ENCODE measurements at places on chromosomes 3 and 15.

DNA sequence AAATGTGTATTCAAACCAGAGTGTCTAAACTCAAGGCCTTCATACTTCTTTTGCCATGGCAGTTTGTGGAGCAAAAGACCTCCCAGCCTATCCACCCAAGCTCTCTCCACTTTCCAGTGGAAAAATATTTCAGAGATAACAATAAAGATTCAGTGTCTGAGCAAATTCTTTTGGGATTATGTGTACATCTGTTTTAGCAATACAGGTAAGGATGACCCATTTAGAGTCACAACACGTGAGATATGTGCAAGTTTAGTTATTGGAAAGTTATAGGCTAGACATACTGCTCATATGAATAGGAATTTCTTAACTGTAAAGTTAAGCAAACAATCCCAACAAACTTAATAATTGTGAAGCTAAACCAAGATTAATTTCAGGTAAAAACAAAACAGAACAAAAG, 174.5 kb upstream of the LRIG1 start:
- DNase-seq = no peak

- no peak for DNase-seq
Measured at GRCh38 chr3:72204452-72204851, 419.5 kb upstream of the PROK2 start.

DNA sequence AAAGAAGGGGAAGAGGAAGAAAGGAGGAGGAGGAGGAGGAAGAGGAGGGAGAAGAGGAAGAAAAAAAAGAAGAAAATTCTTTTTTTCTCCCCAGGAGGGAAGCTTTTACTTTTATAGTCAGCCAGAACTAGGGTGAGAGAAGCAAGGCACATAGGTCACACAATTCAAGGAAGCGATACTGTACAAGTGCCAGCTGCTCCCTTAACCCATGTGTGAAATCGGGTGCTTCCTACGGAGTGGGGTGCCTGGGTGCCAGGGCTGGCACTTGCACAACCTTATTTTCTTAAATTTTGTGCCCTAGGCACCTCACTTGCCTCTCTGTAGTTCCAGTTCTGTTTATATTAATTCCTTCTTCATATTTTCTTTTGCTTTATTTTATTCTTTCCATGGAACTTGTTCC, 150.4 kb downstream of the LIPC start:
- no peak for DNase-seq

GRCh38 chr3:70775257-70775656, 462.8 kb upstream of the MDFIC2 start:
- DNase-seq = no peak
